GM18507 (cell line): ENCODE measurements at places on chromosomes 6 and 20.

DNA sequence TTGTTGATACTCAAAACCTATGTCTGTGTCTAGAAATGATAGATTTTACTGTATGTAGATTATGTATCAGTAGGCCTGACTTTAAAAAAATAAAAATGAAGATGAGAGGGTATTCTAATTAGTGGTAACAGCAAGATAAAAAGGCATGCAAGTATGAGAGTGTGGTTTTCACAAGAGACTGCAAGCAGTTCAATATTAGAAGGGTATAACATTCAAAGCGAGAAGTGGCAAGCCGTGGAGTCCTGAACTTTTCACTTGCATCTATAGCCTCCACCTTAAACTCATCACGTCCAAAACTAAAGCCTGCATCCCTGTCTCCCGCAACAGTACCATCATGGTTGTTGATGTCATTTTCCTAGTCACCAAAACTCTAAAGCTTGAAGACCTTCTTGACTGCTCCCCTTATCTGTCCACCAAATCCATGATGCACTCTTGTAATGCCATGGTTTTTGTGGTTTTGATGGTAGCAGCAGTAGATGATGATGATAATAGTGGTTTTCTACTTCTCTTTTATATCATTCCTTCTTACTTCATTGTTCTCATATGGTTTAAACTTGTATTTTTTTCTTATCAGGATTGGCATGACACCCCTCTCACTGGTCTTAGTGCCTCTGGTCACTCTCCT lies 9.2 kb upstream of the CGA start:
- DNase-seq = no peak

- DNase-seq = no peak
Measured at GRCh38 chr20:36094497-36094896, 60.0 kb upstream of the EPB41L1 start.

DNA sequence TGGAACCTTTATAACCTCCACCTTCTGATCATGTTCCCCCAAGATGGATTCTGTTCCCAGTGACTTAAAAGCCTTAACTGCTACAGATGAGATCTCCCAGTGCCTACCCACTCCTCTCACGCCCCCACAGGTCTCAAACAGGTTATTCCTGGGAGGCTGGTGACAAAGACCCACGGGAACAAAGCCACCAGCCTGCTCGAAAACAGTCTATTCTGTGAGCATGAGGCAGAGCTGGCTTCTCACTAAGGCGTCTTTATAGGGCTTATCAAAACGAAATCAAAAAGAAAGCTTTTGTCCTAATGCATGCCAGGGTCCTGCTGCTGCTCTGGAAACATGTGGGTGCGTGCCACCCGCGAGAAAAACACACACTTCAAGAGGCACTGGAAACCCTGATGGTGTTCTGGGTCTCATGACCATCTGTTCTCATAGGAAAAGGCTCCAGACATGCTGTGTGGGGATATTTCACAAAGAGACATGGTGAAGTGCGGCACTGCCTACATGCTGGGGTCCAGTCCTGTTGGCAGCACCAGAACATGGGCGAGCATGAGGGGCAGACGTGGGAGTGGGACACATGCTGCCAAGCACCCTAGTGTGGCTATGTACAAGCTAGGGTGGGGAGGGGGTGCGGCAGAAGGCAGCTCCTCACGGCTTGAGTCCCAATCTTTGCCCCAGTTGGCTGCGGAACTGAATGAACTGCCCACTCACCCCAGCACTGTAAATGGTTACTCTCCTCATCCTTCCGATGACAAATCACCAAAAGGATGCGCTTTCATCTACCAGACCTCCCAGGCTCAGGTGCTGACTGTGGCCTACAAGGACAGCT lies 2.1 kb downstream of the FKBP1A start:
- DNase-seq = no peak

GRCh38 chr20:57066126-57066900 lies 200.1 kb downstream of the BMP7 start:
- DNase-seq = no peak

GRCh38 chr20:11918391-11918845 lies 725 bp downstream of the BTBD3 start:
- no peak for DNase-seq

DNA sequence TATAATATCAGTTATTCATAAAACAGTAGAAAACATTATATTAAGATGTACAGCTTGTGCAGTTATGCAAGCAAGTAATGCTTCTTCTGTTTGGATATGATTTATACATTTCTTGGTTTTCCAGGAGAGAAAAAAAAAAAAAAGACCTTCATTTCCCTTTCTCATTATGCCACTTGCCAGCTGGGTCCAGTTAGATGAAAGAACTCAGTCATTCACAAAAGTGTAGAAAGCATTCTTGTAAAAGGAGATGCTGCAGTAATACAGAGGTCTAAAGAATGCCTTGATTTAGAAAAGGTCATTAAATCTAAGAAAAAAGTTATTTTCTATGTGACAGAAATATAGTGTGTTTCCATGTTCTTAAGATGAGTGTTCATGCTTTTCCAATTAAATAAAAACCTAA lies 7.4 kb downstream of the PDE7B start:
- no peak for DNase-seq

DNA sequence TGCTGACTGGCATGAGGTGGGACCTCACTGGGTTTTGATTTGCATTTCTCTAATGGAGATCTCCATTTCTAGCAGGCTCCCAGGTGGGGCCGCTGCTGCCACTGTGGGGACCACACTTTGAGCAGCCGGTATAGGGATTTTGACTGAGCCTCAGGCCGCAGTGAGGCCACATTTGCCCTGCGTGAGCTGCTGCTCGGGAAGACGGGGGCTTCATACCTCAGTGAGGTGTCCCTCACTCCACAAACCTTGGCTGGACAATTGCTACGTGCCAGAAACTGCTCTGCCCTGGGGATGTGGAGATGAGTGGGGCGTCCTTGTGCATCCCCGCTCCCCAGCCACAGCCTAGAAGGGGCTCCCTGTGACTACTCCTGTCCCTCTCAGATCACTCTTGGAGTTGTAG lies 134.3 kb downstream of the ANKRD60 start:
- no peak for DNase-seq

- no peak for DNase-seq
Measured at GRCh38 chr6:108968325-108969316, 120.4 kb downstream of the ARMC2 start.

GRCh38 chr6:28947831-28948270 lies 24.1 kb upstream of the TRIM27 start:
- no peak for DNase-seq

DNA sequence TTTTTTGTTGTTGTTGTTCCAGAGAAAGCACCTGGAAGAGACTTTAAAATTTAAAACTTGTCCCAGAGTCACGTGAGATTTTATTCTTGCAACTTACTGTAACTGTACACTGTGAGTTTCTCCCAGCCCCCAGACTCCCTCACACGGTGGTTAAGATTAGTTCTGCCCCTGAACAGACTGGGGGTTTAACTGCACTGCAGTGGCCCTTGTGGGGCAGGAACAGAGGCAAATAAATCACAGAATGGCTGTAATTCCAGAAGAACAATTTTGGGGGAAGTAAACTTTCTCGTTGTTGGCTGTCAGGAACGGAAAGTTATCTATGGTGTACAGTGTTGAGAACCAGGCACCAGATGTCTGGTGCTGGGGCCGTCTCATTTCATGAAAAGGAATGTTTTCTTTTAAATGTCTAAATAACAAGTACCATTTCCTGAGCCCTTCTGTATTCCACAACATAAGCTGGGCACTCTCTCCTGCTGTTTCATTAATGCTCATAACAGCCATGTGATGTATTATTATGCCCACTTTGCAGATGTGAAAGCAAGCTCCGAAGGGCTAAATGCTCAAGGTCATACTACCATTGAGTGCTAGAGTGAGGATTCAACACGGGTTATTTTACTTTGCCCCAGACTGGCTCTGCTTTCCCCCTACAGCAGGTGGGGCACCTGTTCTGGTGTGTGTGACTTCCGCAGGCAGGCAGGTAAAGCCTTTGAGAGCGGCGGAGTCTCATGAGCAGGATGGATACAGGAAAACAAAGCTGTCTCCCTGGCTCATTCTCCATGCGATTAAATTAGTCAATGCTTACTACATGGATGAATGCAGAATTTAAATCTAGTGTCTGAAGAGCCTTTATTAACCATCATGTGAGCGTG lies 30.5 kb downstream of the CNKSR3 start:
- DNase-seq = no peak

- no peak for DNase-seq
Measured at GRCh38 chr6:1615853-1616420, 6.2 kb downstream of the FOXC1 start.

GRCh38 chr6:113684382-113684901 lies 172.7 kb upstream of the MARCKS start:
- DNase-seq = no peak

GRCh38 chr6:45591306-45591705 lies 213.6 kb upstream of the SUPT3H start:
- no peak for DNase-seq

DNA sequence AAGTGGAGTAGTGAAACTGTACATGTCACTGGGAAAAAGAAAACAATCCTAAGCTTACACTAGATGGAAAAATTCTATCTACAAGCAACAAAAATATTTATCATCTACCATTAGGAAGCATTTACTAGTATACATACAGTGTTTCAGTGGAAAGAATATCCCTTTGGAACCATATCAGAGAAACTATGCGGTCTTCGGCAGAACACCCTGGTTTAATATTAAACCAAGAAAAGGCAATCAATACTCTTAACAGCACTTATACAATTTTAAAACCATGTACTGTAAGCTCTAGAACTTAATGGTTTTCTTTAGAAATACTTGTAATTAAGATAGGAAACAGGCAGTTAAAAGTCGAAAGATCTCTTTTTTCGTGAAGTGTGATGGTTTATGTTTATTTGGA lies 32.3 kb downstream of the GCLC start:
- DNase-seq = no peak

DNA sequence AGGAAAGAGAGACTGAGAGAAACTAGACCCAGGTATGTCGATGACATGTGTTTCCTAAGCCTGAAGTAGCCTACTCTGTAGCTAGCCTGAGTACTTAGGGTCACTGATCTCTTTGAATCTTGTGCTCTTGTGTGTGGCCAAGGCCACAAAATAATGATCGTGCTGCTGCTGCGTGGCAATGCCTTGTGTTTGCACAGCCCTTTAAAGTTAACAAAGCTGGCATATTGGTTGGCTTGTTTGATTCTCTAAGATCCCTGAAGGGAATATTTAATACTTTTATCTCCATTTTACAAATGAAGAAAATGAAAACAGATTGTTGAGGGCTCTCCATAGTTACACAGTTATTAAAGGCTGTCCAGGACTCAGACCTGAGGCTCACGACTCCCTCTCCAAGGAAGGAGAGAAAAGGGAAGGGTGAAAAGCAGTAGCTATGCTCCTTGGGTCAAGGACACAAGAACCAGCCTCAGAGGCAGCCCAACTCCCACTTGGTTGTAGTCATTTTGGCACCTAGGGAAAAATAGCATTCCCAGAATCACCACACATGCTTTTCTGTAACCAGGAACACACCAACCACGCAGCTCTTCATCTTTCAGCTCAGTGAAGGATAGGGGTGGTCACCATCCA lies 130.7 kb downstream of the LRFN2 start:
- DNase-seq = no peak

- no peak for DNase-seq
Measured at GRCh38 chr6:45027126-45027525, 301.0 kb upstream of the RUNX2 start.

DNA sequence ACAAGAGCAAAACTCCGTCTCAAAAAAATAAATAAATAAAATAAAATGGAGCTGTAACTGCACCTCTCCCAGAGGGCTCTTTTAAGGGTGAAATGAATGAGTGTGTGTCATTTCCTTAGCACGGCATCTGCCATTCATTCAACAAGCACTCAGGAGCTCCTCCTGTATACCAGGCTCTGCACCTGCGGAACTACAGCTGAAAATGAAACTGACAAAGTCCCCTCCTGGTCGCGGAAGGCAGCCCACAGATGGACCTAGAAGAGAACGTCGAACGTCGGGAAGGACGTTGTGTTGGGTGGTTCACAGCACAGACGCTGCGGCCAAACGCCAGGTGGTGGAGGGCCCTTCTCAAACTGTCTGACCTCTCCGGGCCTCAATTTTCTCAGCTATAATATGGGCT lies 256.4 kb downstream of the TFAP2C start:
- DNase-seq = no peak

GRCh38 chr6:43971776-43972126 lies 155.5 kb downstream of the MRPL14 start:
- DNase-seq = no peak

- DNase-seq = no peak
Measured at GRCh38 chr6:148239215-148239614, 103.4 kb upstream of the SASH1 start.

GRCh38 chr6:70142034-70142433 lies 160.8 kb downstream of the COL9A1 start:
- no peak for DNase-seq

DNA sequence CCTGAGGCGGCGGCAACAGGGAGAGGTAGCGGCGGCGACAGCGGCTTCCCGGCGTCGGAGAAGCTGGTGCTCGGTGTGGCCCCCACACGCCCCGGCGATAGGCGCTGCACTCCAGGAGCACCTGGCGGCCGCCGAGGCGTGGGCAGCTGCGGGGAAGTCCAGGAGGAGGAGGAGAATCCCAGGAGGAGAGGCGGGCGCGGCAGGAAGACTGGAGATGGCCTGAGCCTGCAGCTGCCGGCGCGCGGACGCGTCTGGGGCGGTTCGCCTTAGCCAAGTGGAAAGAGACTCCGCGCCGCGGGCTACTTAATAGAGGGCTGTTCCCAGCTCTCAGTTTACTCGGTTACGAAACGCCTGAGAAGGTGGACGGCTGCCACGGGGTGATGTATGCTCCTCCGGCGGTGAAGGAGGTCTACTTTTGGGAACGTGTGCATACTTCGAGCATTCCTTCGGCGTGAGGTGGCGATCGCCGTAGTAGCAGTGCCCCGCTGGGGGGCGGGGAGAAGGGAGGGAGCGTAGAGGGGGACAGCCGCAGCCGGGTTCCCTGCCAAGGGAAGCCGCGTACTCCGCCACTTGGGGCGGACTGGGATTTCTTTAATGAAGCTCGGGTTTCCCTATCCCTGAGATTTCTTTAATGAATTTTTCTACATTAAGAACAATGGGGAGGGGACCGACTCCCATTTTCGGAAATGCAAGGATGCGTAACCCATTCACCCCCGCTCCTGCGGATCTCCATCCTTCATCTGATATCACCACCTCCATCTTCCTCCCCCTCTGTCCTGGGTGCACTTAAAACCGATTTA lies at the start of gene COL12A1:
COL12A1 (minus strand) TSS at position 278 of the 800 bp plus-strand sequence. CDS start 3,261 bp downstream, outside the sequence.
- DNase-seq = no peak

- DNase-seq = no peak
Measured at GRCh38 chr6:149897015-149897697, 757 bp downstream of the RAET1E start.

DNA sequence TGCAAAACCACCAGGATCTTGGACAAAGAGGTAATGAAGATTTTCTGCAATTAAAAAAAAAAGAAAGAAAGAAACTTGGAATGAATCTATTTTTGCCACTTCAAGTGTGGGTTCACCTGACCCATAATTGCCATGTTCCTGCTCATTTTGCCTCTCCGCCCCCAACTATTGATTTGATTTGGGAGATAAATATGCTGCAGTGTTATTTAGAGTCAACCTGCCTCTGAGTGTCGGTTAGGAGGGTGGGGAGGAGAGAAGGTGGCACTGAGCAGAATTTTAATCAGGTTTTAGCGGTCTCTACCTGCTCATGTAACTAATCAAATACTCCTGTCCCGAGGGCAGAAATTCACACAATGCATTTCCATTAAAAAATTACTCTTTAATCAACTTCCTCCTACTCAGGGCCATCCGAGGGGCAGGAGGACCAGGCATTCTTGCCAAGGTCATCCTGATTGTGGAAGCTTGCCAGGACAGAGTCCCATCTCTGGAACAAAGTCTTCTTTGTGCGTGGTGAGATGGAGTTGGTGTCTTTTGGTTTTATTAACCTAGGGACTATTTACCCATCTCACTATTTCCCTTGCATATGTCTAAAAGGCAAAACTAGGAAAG lies 300.1 kb downstream of the CDH26 start:
- no peak for DNase-seq
